ENCODE measurements at places on chromosomes 12 and 14. TPM values are rescaled to one million over a fixed set of nuclear protein-coding genes. Genes with fewer than 3 reads are reported as not detected.

GRCh38 chr12:7395950-7396349 is 48.0 kb downstream of the CD163L1 start:
- DNase-seq = no peak

Gene GPR162
- 35.8 TPM for polyA plus RNA-seq

Gene GPR68
- 3.9 TPM for polyA plus RNA-seq

DNA sequence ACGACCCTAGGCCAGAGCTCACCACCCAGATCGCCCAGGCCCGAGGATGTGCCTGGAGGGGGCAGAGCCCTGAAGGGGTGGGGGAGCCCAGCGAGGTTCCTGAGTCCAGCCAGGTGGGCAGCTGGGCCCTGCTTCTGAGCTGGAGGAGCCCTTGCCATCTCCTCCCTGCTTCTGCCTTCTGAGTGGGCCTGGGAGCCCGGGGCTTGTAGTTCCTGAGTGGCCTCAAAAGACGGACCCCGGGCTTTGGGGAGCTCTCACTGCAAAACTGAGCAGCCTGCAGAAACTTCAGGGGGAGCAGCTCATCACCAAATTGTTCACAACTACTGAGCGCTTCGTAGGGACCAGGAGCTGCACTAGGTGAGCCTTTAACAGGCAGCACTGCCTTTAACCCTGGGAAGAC is 112.1 kb downstream of the NCOR2 start:
- DNase-seq = no peak

GRCh38 chr14:74299061-74299545 is 3.6 kb downstream of the ABCD4 start:
- no peak for DNase-seq

Gene ADAMTS20
- polyA plus RNA-seq = 1.1 TPM

GRCh38 chr14:100896369-100897060 is 7.0 kb downstream of the RTL1 start:
- DNase-seq = no peak

GRCh38 chr12:15208140-15208539 is 13.1 kb downstream of the RERG start:
- no peak for DNase-seq
